Right ventricle myocardium inferior (tissue), 1 donor: ENCODE measurements at places on chromosomes 4 and X. TPM values are rescaled to one million over a fixed set of nuclear protein-coding genes. Genes with fewer than 3 reads are reported as not detected.

DNA sequence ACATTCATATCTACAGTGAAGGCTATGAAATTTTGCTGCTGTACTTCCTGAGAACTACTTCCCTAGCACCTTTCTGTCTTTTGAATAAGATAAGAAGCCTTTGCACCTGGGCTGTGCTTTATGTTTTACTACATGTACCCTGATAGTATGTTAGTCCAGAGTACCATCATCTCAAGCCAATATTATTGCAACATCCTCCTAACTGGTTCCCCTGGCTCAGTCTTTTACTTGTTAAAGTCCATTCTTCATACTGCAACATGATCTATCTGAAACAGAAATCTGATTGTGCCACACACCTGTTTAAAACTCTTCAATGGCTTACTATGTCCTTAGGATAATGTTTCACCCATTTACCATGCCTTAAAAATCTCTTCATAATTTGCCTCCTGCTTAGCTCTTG, 102.3 kb downstream of the AGTR2 start:
- DNase-seq = no peak

Gene POU4F2
- not detected for total RNA-seq

DNA sequence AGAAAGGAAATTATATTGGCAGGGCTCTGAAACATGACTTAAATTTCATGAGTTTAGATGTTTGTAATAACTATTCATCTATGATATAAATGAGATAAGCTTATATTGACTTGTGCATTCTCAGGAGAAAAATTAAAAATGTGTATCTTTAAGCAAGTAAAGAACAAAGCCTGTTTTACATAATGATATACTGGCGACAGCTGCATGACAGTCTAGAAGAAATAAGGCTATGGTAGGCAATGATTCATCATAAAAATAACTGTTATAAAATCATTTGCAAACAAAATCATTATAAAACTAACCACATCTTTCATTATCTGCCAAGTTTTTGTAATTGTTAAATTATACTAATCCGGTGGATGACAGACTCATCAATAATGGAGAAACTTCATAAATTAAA, 188.1 kb downstream of the ADAM29 start:
- no peak for DNase-seq

Gene SOX3
- total RNA-seq = not detected

GRCh38 chr4:10078481-10079233, 37.9 kb downstream of the WDR1 start:
- no peak for DNase-seq

Gene KIAA1210
- total RNA-seq = not detected

GRCh38 chr4:10442976-10443375, 14.2 kb downstream of the ZNF518B start:
- DNase-seq = no peak

DNA sequence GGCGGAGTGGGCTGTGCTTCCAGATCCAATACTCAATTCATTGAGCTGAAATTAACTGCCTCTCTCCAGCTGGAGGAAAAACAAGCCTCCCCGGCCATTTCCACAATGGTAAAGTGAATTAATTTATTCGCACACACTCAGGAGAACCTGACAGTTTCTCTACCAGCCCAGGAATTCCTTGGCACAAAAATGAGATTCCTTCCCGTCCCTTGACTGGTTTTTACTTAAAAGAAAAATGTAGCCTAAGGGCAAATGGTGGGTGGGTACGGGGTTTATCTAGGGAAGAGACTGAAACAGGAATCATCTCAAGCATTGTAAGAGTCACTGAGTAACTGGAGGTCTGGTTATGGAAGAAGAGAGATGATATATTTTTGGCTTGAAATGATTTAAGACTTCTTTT, 102.7 kb downstream of the VCX3A start:
- no peak for DNase-seq

GRCh38 chr4:76447393-76447851, 12.4 kb downstream of the SHROOM3 start:
- DNase-seq = no peak

- DNase-seq = no peak
Measured at GRCh38 chr4:48255959-48256342, 13.7 kb downstream of the TEC start.

DNA sequence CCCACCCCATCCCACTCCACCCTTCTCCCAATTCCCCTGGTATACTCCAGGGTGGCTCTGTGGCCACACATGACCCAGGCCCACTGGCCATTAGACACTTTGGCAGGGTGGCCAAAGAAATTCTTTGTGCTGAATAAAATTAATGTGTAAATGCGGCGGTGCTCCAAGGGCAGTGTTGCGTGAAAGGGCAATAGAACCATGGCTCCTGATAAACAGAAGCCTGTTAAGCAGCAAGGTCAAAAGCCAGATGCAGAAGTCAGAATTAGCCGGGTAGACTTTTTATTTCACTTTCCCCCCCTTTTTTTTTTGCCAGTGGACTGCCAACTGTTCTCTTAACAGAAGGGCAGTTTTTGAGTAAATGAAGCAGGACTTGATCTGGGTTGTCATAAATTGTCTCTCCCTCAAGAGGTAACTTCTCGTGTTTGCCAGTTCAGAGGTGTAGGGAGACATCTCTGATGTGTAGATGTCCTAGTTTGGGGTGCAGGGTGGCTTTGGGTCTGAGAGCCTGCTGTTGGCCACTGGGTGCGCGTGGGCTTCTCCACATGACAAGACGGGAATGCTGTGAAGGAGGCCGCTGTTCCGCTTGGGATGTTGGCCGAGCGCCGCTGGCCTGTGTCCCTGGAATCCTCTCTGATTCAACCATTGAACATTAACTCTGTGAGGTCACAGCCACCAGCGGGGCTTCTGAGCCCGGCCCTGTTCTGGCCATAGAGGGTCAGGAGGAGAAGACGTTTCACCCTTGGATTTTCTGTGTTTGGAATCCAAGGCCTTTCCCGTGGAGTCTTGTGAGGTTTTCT, 139.5 kb downstream of the TBL1X start:
- peak; percentile 85 for DNase-seq

Gene GRIA3
- 0.73 TPM for total RNA-seq

- no peak for DNase-seq
Measured at GRCh38 chrX:68983004-68983857, 154.4 kb downstream of the EFNB1 start.

DNA sequence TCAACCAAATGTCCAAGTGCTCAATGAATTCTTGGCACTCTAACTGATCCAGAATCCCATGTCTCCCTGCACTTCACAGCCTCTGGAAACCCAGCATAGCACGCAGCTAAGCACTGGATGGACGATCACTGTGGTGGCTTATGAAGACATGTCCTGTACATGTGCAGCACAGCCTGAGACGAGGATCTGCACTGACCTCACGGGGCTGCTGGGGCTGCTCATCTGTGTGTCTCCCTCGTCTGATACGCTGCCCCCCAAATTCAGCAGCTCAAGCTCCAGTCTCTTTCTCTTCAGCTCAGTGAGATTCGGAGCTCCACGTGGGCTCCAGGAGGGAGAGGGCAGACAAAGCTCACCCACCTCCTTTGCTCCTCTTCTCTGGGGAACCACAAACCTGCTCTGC, 126.9 kb downstream of the CPZ start:
- peak; percentile 22 for DNase-seq

Gene NXF3
- 0.22 TPM for total RNA-seq

DNA sequence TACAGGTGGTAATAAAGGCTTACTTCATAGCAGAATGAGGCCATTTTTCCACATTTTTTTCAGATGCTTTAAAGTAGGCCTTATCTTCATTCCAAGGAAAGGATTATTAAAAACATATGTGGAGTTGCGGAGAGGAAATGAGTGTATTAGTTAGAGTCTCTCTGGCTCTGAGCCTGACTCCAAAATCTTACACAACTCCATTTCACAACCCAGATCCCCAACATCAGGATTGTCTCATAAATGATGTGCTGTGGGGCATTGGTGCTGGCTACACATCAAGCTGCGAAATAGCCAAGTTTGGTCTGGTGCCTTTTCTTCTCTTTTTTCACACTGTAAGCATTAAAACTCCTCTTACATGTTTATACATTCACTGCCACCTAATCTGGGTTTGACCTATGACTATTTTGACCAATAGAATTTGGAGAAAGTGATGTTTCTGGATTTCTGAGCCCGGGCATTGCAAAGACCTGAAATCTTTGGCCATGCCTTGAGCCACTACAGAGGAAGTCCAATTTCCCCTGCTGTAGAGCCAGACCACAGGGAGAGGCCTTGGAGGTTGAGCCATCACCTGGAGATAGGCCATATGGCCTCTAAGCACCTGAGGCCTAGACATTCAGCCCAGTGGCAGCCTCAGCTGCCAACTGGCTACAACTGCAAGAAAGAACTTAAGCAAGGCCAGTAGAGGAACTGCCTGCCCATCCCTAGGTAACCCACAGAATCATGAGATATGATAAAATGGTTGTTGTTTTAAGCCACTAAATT, 16.7 kb upstream of the SOD3 start:
- no peak for DNase-seq

Gene TMSB15B
- total RNA-seq = 0.27 TPM

GRCh38 chrX:31130457-31131220, 58.8 kb upstream of the FTHL17 start:
- no peak for DNase-seq

DNA sequence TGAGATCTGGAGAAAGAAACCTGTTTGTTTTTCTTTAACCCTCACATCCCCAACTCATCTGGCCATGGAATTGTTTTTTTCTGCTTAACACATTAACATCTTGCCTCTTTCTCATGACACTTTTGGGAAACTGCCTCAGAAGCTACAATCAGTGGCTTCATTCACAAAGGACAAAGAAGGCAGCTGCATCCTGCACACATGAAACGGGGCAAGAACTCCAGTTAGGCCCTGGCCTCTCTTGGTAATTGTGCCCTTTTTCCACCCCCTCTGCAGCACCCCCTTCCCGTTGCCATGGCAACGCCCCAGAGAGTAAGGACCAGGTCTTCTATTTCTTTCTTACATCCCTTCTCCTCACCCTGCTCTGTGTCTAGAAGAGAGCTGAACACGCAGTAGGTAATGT, 103.4 kb downstream of the PDGFRA start:
- no peak for DNase-seq

DNA sequence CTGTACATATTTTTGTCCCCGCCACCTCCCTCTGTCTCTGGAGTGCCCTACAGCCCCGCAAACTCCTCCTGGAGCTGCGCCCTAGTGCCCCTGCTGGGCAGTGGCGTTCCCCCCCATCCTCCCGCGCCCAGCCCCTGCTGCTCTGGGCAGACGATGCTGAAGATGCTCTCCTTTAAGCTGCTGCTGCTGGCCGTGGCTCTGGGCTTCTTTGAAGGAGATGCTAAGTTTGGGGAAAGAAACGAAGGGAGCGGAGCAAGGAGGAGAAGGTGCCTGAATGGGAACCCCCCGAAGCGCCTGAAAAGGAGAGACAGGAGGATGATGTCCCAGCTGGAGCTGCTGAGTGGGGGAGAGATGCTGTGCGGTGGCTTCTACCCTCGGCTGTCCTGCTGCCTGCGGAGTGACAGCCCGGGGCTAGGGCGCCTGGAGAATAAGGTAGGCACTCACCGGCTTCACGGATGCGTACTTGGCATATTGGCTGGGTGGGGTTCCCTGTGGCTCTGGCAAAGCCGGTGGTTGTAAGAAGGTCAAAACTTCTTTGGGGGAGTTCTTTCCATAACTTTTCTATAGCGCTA, 653 bp downstream of the HHIP start:
- no peak for DNase-seq

- no peak for DNase-seq
Measured at GRCh38 chr4:121697564-121697963, 784 bp upstream of the ANXA5 start.

Gene RASL11B
- 3.7 TPM for total RNA-seq

DNA sequence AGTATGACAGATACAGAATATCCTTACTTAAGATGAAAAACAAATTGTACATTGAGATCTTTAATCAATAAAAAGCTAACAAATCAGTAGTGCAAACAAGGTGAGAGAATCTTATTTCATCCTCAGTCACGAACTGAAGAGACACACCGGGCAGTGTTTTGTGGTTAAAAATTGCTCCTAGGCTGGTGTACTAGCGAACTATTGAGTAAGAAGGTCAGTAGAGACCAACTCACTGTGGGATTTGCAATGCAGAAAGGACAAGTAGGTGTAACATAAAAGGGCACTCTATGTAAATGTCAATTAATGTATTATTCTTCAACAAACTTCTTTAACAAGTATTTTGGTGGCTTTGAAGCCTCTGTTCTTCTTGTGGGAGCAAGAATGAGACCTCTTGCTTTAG, 260.2 kb upstream of the PPARGC1A start:
- DNase-seq = no peak

- DNase-seq = no peak
Measured at GRCh38 chr4:138588501-138588900, 346.4 kb upstream of the SLC7A11 start.

GRCh38 chrX:15292861-15293260, 22.6 kb downstream of the ASB11 start:
- DNase-seq = no peak

Gene PAGE1
- total RNA-seq = not detected

GRCh38 chrX:71579136-71579989, 1.1 kb downstream of the GCNA start:
- no peak for DNase-seq

DNA sequence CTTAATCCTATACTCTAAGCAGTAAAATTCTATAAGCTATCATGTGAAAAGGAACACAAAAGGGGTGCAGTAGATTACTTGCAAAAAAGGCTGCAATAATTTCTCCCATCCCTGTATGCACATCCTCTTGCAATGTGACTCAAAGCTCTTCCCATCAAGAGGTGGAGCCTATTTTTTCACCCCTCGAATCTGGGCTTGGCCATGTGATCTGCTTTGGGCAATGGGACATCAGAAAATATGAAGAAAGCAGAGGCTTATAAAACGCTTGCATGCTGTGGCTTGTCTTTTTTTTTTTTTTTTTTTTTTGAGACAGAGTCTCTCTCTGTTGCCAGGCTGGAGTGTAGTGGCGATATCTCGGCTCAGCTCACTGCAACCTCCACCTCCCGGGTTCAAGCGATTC, 33.0 kb downstream of the GEMIN8 start:
- no peak for DNase-seq

Gene TMPRSS11D
- total RNA-seq = not detected

Gene CLDN2
- total RNA-seq = not detected

Gene SLC34A2
- total RNA-seq = 0.08 TPM

Gene VCX
- not detected for total RNA-seq

GRCh38 chr4:100284129-100284880, 94.0 kb upstream of the DDIT4L start:
- DNase-seq = no peak

GRCh38 chr4:174214101-174214878, 69.2 kb downstream of the FBXO8 start:
- DNase-seq = no peak

Gene CT45A1
- total RNA-seq = not detected

Gene FAM184B
- not detected for total RNA-seq

DNA sequence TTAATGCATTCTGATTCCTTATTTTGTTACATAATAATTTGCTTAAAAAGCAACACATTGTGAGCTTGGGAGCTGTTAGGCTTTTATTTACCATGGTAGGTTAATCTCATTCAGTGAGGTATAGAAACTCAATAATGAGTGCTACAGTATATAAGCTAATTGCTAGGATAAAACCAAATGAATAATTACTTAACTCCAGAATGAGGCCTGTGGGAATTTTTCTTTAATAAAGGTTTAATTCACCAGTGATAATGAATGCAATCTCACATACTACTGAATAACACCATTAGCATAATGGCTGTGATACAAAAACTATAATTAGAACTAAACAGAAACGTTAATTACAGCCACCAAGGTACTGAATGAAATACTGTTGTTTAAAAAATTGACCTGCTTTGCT, 326.3 kb downstream of the IQCM start:
- DNase-seq = no peak

- DNase-seq = no peak
Measured at GRCh38 chr4:69224891-69225290, 10.3 kb upstream of the UGT2B11 start.
